ENCODE measurements at places on chromosomes 4 and X.

DNA sequence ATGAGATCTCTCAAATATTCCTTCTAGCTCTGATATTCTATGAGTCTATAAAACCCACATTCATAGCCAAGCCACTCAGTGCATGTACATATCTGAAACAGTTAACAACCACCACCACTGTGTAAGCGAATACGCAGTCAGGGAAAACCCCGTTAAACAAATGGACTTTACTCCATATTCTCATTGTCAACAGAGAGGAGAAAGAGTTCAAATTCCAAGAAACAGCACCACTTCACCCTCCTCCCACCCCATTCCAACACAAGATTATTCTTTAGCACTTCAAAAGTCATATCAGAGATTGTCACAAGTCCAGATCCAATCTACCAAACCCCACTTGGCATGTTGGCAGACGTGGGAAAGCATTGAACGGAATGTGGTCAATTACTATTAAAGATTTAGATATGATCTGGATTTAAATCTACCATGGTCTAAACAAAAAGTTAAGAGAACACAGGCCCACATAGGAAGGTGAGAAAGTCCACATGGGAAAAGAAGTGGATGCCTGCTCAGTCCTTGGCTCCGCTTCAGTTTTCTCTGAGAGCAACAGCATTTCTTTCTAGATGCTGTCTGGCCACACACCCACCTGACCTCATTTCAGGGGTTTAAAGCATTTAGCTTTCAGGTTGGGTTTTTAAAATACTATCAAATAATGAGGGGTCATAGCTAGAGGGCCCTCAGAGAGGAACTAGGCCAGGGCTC is 39.8 kb upstream of the KLHL13 start:
- no peak for DNase-seq

DNA sequence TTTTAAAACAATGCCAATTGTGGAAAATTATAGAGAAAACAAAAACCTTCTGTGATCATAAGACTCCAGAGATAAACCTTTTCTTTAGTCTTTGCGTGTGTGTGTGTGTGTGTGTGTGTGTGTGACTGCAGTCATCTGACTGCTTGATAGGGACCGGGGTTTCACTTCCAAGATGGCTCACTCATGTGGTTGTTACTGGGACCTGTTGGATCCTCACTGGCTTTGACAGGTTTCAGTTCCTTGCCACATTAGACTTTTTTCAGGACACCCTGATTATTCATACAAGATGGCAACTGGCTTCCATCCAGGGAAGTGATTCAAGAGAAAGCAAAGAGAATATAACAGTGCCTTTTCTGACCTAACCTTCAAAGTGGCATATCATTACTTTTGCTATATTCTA is 21.9 kb upstream of the MAD2L1 start:
- no peak for DNase-seq

DNA sequence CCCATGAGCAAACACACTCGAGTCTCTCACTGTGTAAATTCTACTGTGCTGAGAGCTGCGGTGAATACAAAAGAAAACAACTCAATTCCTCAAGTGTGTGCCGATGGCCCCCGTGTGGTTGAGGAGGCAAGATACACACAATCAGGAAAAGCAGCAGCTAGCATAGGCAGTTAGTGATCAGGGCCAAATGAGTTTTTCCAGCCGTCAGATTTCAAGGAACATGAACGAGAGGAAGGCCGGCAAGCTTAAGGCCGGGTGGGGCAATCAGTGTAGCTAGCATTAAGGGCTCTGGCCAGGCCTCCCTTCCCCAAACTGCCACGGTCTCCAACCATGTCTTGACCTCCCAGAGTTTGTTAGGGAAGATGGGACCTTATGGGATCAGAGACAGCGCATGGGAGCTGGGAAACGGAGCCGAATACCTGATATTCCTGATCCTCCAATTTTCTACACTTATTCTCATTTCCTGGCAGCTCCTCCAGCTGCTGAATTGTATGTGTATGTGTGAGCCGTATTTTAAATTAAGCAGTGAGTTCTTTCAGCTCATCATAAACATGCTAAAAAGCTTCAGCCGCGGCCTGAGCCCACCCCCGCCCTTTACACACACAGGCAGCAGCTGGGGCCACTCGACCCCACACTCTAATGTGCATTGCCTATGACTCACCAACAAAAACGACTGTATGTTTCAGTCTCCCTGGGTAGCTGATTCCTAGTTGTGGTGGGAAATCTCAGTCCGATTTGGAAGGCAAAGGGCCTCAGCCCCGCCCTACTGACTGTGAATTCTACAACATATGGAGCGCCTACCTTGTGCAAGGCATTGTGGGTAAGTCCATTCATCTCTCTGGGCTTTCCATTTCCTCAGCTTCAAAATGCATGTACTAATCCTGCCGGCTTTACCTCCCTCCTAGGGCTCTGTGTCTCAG is 59.9 kb downstream of the RTL9 start:
- no peak for DNase-seq

GRCh38 chr4:794900-795725 is 30.8 kb downstream of the CPLX1 start:
- DNase-seq = no peak

DNA sequence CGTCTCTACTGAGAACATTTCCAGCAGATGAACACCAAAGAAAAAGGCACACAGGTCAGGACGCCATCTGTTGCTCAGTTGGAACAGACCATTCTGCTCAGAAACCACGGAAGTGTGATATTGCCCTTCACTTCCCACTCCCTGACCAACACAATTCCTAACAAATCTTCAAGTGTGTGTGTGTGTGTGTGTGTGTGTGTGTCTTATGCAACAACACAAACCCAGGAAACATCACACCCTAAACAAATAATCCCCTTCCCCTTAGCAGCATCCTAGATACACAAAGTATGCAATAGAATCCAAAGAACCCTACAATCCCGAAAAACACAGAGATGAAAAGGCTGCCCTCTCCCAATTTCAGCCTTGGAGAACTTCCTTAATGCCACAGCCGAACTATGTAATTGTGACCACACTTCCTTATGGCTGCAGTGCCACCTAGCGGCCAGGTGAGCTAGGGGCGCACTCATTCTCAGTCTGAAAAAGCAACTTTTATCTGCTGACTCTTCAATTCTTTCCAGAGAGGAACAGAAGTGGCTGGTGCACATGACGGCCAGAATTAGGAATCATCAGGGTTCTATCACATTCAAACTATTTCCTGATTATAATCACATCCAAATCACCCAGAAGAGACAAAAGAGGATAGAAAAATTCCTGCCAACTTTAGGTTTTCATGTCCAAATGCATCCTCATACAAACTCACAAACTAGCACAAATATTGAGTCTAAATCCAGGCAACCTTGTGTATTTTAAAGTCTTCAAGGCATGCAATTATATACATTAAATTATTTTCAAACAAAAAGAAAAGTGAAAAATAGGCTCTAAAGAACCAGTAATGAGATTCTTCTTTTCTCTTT is 164.9 kb downstream of the DHX15 start:
- no peak for DNase-seq

DNA sequence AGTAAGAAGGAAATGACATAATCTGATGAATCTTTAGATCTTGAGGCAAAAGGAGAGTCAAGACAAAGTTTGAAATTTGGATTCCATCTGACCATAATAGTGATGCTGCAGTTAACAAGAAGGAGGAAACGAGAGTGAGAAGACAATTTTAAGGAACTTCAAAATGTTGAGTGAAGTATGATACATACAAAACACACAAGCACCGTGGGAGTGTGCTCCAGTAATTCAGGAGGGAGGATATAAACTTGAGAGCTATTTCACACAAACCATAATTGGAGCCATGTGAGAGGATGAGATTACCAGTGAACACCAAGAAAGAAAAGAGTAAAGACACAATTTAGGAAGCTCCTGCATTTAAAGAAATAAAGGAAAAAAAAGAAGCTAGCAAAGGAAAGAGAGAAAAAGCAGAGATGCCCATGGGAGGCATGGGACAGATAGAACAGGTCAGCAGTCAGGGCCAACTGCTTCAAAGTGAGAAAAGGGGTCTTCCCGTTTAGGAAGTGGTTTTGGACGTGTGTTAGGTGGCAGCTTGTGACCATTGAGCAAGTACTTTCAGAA is 150.7 kb upstream of the SLC7A11 start:
- DNase-seq = no peak

DNA sequence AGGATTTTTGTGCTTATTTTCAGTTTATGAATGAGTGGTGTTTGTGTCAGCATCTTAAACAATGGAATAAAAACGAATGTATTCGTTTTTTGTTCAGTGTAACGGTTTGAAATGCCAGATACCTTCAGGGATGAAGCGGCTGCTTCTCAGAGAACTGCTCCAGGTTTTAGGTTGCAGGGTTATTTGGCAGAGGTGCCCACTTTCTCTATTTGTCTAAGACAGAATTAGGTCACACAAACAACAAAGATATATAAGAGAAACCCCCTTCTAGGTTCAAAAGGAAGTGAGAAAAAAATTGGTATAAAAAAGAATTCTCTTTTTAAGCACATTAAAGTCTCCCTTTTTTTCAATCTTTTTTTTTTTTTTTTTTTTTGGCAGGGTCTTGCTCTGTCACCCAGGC is 98.9 kb downstream of the MFAP3L start:
- DNase-seq = no peak

GRCh38 chr4:85762529-85762871 is 287.6 kb downstream of the ARHGAP24 start:
- DNase-seq = no peak

DNA sequence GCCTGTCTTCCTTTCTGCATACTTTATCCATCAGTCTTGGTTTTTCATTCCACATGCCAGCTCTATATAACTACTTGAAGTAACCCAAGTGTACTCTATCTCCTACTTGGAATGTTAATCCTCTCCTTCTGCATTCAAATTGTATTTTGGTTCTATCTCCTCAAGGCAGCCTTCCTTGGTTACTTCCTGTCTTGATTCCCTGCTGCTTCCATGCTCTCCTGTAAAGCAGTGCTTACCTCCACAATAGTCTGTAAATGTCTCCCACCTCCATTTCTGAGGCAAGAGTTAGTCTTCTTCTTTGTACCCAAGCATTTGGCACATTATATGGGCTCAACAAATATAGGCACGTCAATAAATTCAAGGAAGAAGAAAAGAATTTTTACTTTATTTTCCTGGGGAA is 298.4 kb downstream of the ARHGAP24 start:
- DNase-seq = no peak

DNA sequence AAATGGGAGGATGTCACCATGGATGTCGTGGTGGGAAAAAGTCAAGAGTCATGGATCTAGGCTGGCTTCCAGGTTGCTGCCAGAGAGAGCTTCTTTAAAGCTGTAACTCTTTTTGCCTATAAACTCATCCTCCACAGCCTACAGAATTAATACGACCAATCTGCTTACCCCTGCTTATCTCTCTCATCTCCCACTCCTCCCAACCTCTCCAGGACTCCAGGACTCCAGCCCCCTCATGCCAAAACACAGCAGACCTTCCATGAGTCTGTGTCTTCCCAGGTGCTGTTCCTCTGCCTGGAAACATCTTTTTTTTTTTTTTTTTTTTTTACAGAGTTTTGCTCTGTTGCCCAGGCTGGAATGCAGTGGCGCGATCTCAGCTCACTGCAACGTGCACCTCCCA is 15.3 kb upstream of the SLC10A4 start:
- DNase-seq = no peak

DNA sequence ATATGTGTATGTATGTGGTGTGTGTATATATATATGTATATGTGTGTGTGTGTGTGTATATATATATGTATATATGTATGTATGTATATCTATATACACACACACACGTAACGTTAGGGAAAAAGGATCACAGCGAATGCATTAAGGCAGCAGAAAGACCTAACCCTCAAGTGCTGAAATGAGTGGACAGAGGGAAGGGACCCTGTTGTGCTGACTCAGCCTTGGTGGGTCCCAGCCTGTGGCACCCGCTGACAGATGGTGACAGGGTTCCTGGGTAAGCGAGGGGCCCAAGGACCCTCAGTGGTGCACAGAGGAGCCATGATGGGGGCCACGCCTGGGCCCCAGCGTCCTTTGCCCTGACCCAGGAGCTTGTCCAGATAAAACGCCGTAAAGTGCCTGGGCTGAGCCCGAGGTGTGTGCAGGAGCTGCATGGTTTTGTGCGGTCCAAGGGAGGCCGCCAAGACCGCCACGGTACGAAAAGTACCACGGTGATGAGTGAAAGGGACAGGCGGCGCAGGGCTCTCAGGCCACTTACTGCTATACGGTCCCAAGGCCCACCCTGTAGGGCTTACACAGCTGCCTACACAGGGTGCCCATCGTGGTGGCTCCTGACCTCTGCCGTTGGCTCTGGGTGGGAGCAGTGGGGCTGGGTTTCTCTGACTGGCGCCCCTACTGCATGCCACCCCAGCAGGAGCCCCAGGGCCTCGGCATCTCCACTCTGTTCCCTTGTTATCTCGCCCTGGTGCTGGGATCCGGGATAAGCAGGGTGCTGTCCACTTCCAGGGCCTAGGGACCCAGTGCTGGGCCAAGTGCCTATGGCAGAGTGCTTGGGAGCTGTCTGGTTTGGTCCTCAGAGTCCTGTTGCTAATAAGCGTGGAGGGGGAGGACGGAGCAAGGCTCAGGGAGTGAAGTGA is 10.0 kb downstream of the SH3BP2 start:
- no peak for DNase-seq

DNA sequence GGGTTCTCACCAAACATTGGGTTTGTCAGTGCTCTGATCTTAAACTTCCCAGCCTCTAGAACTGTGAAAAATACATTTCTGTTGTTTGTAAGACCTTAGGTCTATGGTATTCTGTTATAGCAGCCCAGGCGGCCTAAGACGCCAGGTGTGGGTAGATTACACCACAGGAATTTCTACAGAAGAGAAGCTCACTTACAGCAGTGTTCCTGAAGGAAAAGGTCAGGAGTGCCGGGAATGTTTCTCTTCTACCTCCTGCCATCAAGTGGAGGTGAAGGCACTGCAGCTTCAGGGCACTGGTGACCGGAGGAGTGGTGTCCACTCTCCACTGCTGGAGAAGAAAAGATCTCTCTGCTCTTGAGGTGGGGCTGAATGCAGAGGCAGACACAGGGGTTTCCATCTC is 45.7 kb downstream of the FHDC1 start:
- no peak for DNase-seq

- DNase-seq = no peak
Observed at GRCh38 chr4:47251348-47252135, 212.0 kb downstream of the COMMD8 start.

GRCh38 chrX:31543634-31544033 is 471.8 kb upstream of the FTHL17 start:
- no peak for DNase-seq

DNA sequence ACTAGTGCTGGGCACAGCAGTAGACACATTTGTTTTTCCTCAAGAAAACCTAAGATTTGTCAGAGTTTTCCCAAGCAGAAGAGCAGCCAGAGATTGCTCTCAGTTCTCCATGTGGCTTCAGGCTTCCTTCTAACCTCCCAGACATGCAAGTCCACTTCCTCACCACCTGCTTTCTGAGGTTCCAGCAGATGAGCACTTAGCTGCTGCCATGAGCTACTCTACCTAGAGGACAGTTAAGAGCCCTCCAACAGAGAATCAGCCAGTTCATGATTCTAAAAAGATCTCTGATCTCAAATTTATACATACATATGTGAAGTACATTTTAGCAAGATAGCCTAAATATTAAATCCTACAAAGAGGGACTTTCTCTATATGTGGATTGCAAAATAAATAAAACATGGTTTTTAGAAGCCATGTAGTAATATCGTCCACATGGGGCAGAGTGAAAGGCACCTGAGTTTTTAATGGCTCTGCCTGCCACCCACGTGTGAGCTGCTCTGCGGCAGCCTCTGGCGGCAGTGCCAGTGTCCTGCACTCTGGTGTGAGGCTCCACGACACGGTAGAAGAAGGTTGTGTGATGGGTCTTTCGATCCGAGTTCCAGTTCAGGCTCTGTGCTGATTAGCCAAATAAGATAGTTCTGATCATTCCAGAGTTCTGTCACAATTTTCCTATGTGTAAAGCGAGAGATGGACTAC is 10.3 kb downstream of the CYP4V2 start:
- no peak for DNase-seq
